Naive thymus-derived CD8-positive, alpha-beta T cell (primary cell): ENCODE measurements at places on chromosomes 11 and 22. TPM values are rescaled to one million over a fixed set of nuclear protein-coding genes. Genes with fewer than 3 reads are reported as not detected.

- peaks cover 10% of the 10 kb centered on the region for H3K4me1 ChIP-seq
- peak overlapping the region; percentile 43 for H3K4me3 ChIP-seq
- no peak overlapping the region for H3K27ac ChIP-seq
- H3K27me3 ChIP-seq: peaks cover 7% of the 10 kb centered on the region
- peak; percentile 72 for DNase-seq
- peaks cover 2% of the 10 kb centered on the region for H3K36me3 ChIP-seq
Observed at GRCh38 chr22:50010676-50011446, 1.7 kb downstream of the IL17REL start.

The CSNK2A3 gene
- total RNA-seq: 1.5 TPM

The CDC42EP1 gene
- not detected for total RNA-seq

DNA sequence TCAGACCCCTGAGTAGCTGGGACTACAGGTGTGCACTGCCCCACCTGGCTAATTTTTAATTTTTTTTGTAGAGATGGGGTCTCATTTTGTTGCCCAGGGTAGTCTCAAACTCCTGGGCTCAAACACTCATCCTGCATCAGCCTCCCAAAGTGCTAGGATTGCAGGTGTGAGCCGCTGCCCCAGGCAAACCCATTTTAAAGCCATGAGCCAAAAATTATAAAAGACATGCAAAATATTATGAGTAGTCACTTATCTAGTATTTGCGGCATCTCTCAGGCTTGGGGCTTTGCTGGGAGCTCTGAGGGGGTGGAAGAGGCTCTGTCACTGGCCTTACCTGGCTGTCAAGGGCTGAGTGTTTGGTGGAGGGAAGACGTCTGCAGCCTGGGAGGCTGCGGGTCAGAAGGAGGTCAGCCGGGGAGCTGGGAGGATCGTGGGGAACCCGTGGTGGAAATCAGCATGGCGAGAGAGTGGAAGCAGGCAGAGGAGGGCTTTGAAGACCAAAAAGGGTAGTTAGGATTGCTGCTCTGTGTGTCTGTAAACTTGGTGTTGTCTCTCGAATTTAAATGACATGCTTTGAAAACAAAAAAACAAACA is 69.1 kb upstream of the PARVG start:
- H3K4me1 ChIP-seq: peaks cover 3% of the 10 kb centered on the region
- H3K4me3 ChIP-seq: no peak overlapping the region
- DNase-seq: no peak
- no peaks in the 10 kb centered on the region for H3K36me3 ChIP-seq
- H3K27me3 ChIP-seq: no peaks in the 10 kb centered on the region

- H3K27me3 ChIP-seq: peaks cover 5% of the 10 kb centered on the region
- no peak overlapping the region for H3K27ac ChIP-seq
- no peak overlapping the region for H3K4me3 ChIP-seq
Observed at GRCh38 chr11:128902515-128903066, 11.4 kb downstream of the KCNJ5 start.

- DNase-seq: no peak
- no peaks in the 10 kb centered on the region for H3K27me3 ChIP-seq
- peak overlapping the region; percentile 87 for H3K27ac ChIP-seq
- H3K4me1 ChIP-seq: peaks cover 43% of the 10 kb centered on the region
Observed at GRCh38 chr11:129896062-129896461, 684 bp upstream of the NFRKB start.

- no peaks in the 10 kb centered on the region for H3K4me1 ChIP-seq
- H3K36me3 ChIP-seq: no peaks in the 10 kb centered on the region
- H3K27me3 ChIP-seq: peaks cover 2% of the 10 kb centered on the region
- DNase-seq: no peak
- H3K27ac ChIP-seq: no peak overlapping the region
- H3K4me3 ChIP-seq: no peak overlapping the region
Observed at GRCh38 chr11:44813401-44813800, 86.6 kb downstream of the TSPAN18 start.

- H3K4me3 ChIP-seq: peak overlapping the region; percentile 32
- no peaks in the 10 kb centered on the region for H3K36me3 ChIP-seq
- DNase-seq: no peak
- H3K27ac ChIP-seq: no peak overlapping the region
- H3K4me1 ChIP-seq: peaks cover 9% of the 10 kb centered on the region
Observed at GRCh38 chr11:74462009-74462408, 5.3 kb downstream of the KCNE3 start.

DNA sequence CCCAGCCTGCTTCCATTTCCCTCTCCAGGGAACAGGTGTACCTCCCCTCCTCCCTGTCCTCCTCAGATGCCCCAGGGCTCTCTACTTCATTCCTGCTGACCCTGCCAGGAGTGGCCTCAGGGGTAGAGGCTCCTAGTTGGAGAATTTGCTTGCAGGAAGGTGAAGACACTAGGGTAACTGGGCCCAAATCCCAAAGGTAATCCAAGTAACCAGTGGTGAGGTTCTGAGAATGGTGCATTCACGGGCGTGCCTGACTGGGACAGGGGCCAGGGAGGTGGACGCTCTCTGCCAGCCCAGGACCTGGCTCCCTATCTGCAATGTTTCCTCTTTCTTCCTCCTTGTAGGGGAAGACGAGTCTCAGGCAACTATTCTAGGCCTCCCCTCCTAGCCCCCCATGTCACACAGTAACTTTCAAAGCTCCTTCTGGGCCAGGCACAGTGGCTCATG is 2.9 kb downstream of the SLC35C1 start:
- DNase-seq: no peak
- H3K27me3 ChIP-seq: no peaks in the 10 kb centered on the region
- H3K4me1 ChIP-seq: peaks cover 51% of the 10 kb centered on the region
- peak overlapping the region; percentile 34 for H3K27ac ChIP-seq

GRCh38 chr11:4704790-4705334 is 278 bp downstream of the MMP26 start:
- H3K27ac ChIP-seq: no peak overlapping the region
- H3K36me3 ChIP-seq: no peaks in the 10 kb centered on the region
- no peaks in the 10 kb centered on the region for H3K4me1 ChIP-seq
- no peak for DNase-seq
- H3K27me3 ChIP-seq: peaks cover 10% of the 10 kb centered on the region

- H3K36me3 ChIP-seq: no peaks in the 10 kb centered on the region
- H3K27ac ChIP-seq: no peak overlapping the region
- DNase-seq: no peak
- no peaks in the 10 kb centered on the region for H3K4me1 ChIP-seq
- H3K27me3 ChIP-seq: peaks cover 2% of the 10 kb centered on the region
- no peak overlapping the region for H3K4me3 ChIP-seq
Observed at GRCh38 chr11:86930957-86931547, 24.1 kb downstream of the FZD4 start.

- no peak overlapping the region for H3K4me3 ChIP-seq
- no peaks in the 10 kb centered on the region for H3K27me3 ChIP-seq
- no peaks in the 10 kb centered on the region for H3K4me1 ChIP-seq
- H3K27ac ChIP-seq: no peak overlapping the region
- H3K36me3 ChIP-seq: peaks cover 66% of the 10 kb centered on the region
Observed at GRCh38 chr22:31901388-31902137, 42.8 kb upstream of the YWHAH start.

The PRR5 gene
- 86.3 TPM for total RNA-seq

DNA sequence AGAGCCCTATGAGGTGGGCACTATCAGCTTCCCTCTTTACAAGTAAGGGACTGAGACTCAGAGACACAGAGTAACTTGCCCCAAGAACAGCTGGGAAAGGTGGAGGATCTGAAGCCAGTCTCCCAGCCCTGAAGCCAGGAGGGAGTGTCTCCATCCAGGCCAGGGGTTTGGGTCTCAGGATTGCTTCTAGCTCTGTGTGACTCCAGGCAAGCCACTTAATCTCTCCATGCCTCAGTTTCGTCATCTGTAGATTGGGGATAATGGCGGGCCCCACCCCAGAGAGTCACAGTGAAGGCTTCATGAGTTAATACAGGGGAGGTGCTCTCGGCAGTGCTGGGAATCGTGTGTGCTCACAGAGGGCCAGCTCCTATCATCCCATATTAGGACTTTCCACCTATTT is 10.5 kb downstream of the MAP4K2 start:
- no peaks in the 10 kb centered on the region for H3K27me3 ChIP-seq
- no peak for DNase-seq
- H3K4me1 ChIP-seq: peaks cover 44% of the 10 kb centered on the region
- peak overlapping the region; percentile 53 for H3K27ac ChIP-seq
- H3K36me3 ChIP-seq: no peaks in the 10 kb centered on the region

- H3K4me1 ChIP-seq: no peaks in the 10 kb centered on the region
- no peaks in the 10 kb centered on the region for H3K27me3 ChIP-seq
- no peak overlapping the region for H3K4me3 ChIP-seq
- H3K27ac ChIP-seq: no peak overlapping the region
- no peaks in the 10 kb centered on the region for H3K36me3 ChIP-seq
Observed at GRCh38 chr11:69797737-69798528, 21.3 kb downstream of the FGF3 start.

The MYBPC3 gene
- 0.16 TPM for total RNA-seq

DNA sequence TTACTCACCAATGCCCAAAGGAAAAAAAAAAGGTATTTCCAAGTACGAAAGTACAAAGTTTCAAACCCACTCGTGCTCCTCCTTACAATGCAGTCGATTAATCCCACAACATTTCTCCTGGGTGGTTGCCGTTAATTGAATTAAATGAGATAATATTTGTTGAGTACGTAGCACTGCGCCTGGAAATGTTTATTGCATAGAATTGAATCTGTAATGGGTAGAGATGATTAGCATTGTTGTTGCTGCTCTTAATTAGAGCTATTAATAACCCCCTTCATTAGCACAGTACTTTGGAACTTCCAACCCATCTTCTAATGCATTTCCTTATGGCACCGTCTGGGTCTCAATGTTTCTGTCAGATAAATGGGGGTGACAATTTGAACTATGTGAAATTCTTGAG is 77.3 kb downstream of the SEZ6L start:
- no peak overlapping the region for H3K27ac ChIP-seq
- H3K4me3 ChIP-seq: no peak overlapping the region
- DNase-seq: no peak
- peaks cover 23% of the 10 kb centered on the region for H3K27me3 ChIP-seq
- H3K36me3 ChIP-seq: no peaks in the 10 kb centered on the region

GRCh38 chr22:42651134-42651533 is 1.9 kb upstream of the CYB5R3 start:
- no peaks in the 10 kb centered on the region for H3K36me3 ChIP-seq
- H3K27ac ChIP-seq: no peak overlapping the region
- no peak for DNase-seq

DNA sequence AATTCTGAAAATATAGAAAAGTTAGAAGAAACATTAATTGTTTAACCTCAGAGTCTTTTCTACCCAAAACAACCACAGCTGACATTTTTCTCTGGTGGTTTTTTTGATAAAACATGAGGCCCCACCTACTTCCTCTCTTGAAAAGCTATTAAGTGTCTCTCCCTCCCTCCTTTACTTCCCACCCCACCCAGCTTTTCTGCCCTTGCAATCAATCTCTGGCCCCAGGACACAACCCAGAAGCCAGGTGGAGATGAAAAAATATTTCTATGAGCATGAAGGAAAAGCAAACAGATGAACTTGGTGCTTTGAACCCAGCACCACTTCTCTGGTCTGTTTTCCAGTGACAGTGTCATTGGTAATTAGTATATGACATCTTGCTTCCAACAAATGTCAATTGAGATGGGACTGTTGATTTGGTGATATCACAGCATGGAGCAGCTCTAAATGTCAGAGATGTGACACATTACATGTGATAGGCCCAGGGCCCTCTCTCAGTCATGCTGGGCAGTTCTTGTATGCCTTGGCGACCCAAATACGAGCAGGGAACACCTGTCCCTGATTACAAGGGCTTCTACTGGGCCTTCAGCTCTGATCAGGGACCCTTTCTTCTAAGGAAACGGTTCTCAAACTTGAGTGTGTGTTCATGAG is 23.9 kb upstream of the TMPRSS13 start:
- peak overlapping the region; percentile 94 for H3K27ac ChIP-seq
- DNase-seq: peak; percentile 69
- H3K4me3 ChIP-seq: peak overlapping the region; percentile 83
- H3K4me1 ChIP-seq: peaks cover 87% of the 10 kb centered on the region

The SULT4A1 gene
- total RNA-seq: not detected

The DEPDC7 gene
- 11.7 TPM for total RNA-seq
